ENCODE measurements at places on chromosomes 12 and 14.

DNA sequence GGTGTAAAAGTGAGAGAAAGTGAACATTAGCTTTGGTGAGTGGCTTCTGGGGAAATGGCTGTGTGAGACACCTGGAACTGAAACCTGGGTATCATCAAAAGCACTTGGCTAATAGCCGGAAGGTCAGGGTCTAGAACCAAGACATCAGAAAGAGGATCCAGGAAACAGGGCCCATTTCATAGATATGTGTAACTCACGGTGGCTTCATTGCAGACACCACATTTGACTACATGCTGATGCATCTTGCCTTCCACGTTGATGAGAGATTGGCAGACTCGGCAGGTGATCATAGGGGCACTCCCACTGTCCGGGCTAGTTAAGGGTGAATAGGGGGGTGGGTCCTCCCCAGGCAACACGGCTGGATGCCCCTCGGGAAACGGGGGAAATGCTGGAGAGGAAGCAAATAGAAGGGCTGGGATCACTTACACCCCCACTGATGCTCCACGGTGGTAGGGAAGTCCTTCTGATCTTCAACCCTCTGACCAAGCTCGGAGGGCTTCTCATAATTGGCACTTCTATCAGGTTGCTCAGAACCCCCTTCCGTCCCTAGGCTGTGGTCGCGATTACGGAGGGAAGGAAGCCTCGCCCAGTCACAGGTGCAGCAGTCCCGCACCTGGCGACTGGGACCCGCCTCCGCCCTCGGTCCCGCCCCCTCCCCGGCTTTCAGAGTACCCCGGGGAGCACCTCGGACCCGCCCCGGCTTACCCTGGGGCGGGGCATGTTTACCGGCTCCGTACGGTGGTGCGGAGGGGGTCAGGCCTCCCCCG is 593 bp downstream of the PIP4P1 start:
- no peak for DNase-seq

DNA sequence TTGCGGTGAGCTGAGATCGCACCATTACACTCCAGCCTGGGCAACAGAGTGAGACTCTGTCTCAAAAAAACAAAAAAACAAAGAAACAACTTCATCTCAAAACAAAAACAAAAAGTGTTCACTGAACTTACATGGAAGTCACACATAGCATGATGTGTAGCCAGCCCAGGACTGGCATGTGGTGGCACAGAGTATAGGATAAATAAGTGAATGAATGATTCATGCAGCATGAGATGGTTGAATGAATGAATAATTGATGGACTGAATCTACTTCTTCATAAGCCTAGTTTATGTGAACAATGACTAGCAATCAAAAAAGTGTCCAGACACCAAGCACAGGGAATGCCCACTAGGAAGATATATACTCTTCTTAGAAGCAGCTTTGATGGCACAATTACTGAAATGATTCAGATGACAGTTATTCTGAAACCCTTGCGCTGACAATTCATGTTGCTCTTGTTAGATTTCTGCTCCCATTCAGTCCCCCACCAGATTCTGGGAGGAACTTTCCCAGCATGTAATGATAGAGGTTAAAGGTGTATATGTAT is 31.6 kb upstream of the SERPINA6 start:
- DNase-seq: no peak

DNA sequence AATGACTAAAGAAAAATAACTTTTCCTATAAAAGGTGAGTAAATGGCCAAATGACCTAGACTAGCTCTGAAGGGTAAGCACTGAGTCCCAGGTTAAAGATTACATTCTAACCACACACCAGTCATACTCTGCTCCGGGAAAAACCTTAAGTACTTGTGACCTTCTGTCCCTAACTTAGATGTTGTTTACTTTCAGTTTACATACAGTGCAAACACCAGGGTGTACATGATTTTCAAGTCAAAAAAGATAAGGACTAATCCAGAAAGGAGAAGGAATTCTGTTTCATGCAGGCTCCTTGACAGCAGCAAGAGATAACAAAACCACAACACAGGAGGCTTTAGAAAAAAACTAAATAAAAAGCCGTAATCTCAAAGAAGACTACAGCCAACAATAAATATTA is 174.2 kb downstream of the PPM1H start:
- no peak for DNase-seq

GRCh38 chr12:132323171-132324010 is 6.0 kb downstream of the GALNT9 start:
- no peak for DNase-seq

DNA sequence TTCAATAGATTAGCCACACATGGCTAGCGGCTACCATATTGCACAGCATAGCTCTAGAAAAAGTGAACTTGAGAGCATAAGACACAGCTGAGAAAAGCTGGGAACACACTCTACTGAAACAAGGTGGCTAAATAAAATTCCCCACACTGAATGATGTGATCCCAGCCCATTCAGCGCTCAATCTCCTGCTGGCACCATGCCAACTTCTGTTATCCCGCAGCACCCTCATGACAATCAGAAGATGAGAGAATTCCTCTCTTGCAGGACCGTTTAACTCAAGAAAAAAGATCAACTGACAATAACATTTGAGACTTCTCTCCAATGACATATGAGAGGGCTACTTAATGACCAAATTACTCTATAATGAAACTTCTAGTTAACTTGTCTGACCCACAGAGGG is 115.4 kb downstream of the ADAMTS20 start:
- DNase-seq: no peak

GRCh38 chr12:52809166-52809565 is 4.8 kb downstream of the KRT4 start:
- no peak for DNase-seq

DNA sequence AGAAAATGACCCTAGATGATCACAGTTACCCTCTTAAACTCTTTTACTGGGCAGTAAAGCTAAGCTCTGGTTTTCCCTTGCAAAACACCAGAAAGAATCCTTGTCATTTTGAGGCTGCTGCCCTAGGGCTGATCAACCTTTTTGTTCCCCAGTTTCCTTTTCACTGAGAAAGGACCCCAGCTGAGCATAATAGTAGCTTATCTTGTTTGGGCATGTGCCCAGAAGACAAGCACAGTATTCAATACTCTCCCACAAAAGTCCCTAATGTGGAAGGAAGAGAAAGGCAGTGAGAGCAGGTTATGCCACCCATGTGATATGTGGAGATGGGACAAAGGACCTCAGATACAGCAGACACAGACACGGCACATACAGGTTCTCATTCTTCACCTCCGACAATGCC is 332.6 kb upstream of the TMPO start:
- DNase-seq: no peak

DNA sequence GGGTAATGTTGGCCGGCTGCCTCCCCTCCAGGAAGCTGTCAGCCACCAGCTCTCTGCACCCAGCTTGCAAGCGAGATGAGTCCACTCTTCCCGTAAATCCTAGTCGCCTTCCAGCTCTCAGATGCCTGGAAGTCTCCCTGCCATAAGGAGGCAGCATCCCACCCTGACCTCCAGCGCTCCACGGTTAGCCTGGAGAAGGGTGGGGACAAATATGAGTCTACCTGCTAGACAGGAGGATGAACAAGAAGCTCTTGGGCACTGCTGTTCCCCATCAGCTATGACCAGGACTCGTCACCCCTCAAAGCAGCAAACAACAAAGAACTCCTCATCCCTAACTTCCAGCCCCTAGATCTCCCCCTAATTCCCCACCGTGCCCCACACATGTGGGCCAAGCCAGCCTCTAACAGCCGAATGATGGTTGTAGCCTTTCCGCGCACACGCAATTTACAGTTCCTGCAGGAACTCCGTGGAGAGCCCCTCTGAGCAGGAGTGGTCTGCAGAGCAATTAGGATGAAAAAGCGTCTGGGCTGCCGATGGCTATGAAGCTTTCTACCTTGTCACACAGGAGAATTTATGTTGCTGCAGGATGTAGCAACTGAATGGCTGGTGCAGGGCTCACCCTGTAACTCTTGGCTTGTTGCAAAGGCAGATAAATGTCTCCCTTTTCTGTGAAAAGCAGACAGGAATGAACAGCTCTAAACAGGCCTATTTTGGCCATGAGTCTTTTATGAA is 181.4 kb downstream of the GLT1D1 start:
- no peak for DNase-seq

GRCh38 chr12:22543246-22544037 is 900 bp downstream of the C2CD5 start:
- peak; percentile 57 for DNase-seq

DNA sequence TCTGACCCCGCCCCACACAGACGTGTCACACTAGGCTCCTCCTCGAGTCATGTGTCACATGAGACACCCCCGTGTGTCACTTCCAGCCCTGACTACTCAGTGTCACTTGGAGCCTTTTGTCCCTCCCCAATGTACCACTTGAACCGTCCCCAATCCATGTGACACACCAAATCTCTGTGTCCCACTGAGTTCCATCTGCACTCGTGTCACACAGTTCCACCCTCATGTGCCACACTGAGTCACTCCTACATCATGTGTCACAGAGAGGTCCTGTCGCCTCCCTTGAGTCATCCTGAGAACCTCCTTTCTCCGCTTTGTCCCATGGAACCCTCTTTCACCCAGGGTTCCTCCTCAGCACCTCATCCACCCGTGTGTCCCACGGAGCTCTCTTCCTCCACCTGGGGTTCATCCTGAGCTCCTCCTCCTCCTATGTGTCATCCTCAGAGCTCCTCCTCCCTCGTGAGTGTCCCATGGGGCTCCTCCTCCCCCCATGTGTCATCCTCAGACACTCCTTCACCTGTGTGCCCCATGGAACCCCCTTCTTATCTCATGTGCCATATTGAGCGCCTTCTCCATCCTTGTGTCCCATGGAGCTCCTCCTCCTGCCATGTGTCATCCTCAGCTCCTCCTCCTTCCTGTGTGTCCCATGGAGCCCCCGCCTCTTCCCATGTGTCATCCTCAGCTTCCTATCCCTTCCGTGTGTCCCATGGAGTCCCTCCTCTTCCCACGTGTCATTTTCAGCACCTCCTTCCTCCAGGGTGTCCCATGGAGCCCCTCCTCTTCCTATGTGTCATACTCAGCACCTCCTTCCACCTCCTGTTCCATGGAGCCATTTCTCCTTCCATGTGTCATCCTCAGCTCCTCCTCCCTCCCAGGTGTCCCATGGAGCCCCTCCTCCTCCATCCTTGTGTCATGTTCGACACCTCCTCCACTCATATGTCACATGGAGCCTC is 32.0 kb downstream of the RTL1 start:
- DNase-seq: no peak

DNA sequence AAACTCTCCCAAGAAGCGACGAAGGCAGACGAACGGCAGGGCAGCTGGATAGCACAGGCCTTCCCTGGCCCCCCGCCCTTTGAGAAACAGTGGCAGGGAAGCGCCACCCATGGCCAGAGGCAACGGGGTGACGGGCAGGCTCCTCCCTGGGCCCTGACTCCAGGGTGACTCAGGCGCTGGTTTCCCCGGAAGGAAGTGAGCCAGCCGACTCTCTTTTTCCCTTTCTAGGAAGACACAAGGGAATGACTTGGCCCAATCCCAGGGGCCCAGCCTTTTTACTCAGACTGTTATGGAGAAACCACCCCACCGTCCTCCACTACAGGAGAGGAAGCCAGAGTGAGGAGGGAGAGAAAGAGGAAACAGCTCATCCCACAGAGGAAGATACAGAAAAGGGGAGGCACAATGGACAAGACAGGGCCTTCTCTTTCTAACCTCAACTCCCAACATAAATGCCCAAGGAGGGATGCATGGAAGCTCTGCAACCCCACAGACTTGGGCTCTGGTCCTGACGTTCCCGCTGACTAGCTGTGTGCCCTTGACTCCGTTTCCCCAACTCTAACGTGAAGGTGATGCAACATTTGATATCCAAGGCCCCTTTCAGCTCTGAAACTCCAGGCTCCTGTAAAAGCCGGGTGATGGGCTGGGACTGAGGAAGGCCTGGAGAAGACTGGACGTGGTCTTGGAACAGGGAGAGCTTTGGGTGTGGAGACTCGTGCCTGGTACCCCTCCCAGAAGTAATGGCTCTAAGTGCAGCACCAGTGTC is 27.9 kb downstream of the ACTN1 start:
- DNase-seq: no peak

- no peak for DNase-seq
Measured at GRCh38 chr14:23430016-23430722, 5.3 kb downstream of the MYH7 start.
